ENCODE measurements at places on chromosomes 4 and X. TPM values are rescaled to one million over a fixed set of nuclear protein-coding genes. Genes with fewer than 3 reads are reported as not detected.

DNA sequence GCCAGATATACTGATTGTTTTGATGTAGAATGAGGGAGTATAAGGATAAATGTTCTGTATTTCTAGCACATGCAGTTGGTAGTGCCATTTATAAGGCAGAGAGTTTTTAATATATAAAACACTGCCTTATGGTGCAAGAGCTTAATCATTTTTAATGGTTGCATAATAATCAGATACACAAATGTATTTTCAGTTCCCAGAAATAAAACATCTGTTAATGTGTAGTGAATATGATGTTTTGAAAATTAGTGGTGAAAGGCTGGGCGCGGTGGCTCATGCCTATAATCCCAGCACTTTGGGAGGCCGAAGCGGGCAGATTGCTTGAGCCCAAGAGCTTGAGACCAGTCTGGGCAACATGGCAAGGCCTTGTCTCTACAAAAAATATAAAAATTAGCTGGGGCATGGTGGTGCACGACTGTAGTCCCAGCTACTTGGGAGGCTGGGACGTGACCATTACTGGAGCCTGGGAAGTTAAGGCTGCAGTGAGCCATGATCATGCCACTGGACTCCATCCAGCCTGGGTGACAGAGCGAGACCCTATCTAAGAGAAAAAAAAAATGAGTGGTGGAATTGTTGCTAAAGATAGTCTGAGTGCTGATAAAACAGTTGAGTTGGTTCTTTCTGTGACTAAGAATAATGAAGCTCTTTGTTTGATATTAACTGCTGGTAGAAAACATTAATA lies 29.3 kb downstream of the CLCN3 start:
- DNase-seq: no peak

CT55 gene
- total RNA-seq: not detected

GRCh38 chr4:26692014-26692726 lies 108.3 kb downstream of the TBC1D19 start:
- DNase-seq: no peak

- no peak for DNase-seq
These were observed 38.0 kb downstream of the CTBP1 start for GRCh38 chr4:1210971-1211370.

GRCh38 chr4:24774452-24774851 lies 20.9 kb upstream of the SOD3 start:
- no peak for DNase-seq

GRCh38 chr4:1379351-1379781 lies 26.9 kb downstream of the NKX1-1 start:
- no peak for DNase-seq

- DNase-seq: no peak
These were observed 369.1 kb upstream of the CLNK start for GRCh38 chr4:11053601-11054220.

- DNase-seq: no peak
These were observed 339.5 kb upstream of the DIPK2B start for GRCh38 chrX:45540181-45540580.

- no peak for DNase-seq
These were observed 24.4 kb upstream of the PDE5A start for GRCh38 chr4:119652998-119653397.

KIF4A gene
- 40.5 TPM for total RNA-seq

DNA sequence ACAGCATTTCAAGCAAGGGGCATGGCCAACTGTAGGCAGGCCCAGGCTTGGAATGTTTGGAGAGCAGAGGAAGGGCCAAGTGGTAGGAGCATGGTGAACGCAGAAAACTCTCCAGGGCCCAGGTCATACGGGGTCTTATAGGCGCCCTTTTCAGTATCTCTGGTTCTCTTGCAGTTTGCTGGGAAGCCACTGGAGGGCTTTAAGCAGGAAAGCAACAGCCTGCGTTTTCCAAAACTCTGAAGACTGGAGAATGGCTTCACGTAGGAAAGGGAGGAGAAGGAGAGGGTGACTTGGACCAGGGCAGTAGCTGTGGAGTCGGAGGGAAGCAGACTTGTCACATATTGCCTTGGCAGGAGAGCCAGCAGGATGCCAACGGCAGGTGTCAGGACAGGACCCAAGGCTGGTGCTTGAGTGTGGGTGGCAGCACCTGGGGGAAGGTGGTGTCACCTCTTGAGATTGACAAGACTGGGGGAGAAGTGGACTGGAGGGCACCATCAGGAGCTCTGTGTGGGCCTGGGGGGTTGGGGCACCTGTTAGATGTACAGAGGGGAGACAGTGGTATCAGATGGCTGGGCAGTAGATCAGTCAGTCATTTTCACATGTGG lies 21.9 kb downstream of the TKTL1 start:
- DNase-seq: no peak

GRCh38 chrX:154490021-154490413 lies 412 bp downstream of the SLC10A3 start:
- DNase-seq: peak; percentile 22

GRCh38 chr4:175671491-175671934 lies 140.6 kb downstream of the GPM6A start:
- DNase-seq: no peak

LDOC1 gene
- total RNA-seq: 8.0 TPM

FRMD7 gene
- not detected for total RNA-seq

DNA sequence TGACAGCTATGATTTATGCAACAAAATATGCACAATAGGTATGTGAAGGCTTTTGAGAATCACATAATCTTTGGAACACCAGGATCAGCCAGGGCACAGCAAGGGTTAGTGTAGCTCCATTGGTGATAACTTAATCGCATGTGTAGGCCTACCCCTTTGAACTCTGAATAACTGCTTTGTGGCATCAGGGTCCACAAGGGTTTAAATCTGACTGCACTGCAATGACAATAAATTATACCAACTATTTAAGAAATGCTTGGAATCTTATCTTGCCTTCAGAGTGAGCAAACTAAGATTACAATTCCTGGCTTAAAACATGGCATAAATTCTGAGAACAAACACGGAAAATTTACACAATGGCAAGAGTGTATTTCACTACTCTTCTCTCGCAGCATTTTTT lies 245.8 kb downstream of the FBXO8 start:
- DNase-seq: no peak

FGA gene
- not detected for total RNA-seq

TEC gene
- total RNA-seq: 1.1 TPM

GRCh38 chr4:114879916-114880669 lies 233.3 kb downstream of the NDST4 start:
- DNase-seq: no peak

GRCh38 chrX:45775468-45775867 lies 574.8 kb upstream of the DIPK2B start:
- DNase-seq: no peak

ZNF157 gene
- 0.42 TPM for total RNA-seq

- no peak for DNase-seq
These were observed 832.7 kb upstream of the INTU start for GRCh38 chr4:126799971-126800574.

PRKG2 gene
- total RNA-seq: 0.15 TPM

CT45A5 gene
- not detected for total RNA-seq

DSPP gene
- not detected for total RNA-seq

DNA sequence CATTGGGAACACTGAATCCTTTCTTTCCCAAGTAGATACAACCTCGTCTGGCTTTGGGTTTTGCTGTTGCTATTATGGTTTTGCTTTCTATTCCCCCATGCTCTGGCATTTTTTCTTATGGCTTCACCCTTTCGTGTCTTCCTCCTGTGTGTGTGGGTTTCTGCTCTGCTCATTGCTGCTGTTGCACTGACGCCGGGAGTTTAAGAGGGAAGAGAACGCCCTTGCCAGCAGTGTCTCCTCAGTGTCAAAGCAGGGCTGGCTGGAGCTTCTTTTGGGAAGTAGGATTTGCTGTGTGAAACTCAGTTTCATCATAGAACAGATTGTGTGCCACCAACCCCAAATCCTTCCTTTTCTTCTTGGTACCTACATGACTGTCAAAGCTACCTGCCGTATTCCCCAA lies 63.7 kb downstream of the CLDN22 start:
- DNase-seq: no peak

DNA sequence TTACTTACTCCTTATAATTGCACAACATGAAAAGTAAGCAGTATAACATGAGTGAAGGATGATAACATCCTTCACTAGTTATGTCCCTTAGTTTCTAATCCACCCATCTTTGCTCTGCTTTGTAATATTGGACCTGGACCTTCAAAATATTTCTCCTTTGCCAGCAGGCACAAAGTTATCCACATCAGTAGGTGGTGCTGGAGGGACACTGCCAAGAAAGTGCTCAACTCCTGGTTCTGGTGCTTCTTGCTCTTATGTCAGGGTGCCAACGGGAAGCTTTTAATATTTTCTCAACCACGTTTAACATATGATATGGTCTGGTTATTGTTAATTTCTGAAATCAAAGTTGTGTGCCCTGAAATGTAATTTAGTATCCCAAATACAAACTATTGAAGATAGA lies 49.1 kb downstream of the TMEM165 start:
- DNase-seq: no peak

BEND2 gene
- not detected for total RNA-seq

MAGEA8 gene
- total RNA-seq: not detected

NR0B1 gene
- total RNA-seq: not detected

NPY5R gene
- total RNA-seq: not detected

GRCh38 chr4:86938771-86939520 lies 4.1 kb downstream of the AFF1 start:
- peak; percentile 29 for DNase-seq

PLAC8 gene
- 395 TPM for total RNA-seq

DNA sequence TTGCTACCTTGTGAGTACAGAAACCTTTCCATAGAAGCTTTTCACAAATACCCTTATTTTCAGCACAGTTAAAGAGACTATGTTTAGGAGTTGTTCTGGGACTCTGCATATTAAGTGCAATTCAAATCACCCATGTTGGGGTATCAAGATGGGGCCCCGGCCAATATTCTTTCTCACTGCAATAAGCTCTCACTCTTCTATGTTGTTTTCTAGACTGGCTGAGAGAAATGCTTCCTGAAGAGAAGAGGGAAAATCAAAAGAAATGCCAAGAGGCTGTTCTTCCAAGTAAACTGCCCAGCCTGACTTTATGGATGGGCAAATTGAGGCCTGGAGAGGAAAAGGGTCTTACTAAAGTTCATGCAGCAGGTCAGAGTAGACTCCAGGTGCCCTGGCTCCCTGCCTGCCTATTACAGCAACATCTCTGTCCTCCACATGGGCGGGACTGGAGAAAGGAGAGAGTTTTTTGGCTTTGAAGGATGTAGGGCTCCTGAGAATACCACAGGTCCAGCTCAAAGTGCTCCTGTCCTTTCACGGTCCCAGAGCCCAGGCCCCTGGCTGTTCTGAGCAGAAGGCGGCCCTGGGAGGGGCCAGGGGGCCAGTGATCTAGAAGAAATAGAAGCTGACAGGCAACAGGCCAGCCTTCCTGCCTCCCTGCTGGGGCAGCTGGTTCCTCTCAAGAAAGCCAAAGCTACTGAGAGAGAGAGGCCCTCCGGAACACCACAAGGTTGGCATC lies 745 bp upstream of the IQSEC2 start:
- no peak for DNase-seq

DNA sequence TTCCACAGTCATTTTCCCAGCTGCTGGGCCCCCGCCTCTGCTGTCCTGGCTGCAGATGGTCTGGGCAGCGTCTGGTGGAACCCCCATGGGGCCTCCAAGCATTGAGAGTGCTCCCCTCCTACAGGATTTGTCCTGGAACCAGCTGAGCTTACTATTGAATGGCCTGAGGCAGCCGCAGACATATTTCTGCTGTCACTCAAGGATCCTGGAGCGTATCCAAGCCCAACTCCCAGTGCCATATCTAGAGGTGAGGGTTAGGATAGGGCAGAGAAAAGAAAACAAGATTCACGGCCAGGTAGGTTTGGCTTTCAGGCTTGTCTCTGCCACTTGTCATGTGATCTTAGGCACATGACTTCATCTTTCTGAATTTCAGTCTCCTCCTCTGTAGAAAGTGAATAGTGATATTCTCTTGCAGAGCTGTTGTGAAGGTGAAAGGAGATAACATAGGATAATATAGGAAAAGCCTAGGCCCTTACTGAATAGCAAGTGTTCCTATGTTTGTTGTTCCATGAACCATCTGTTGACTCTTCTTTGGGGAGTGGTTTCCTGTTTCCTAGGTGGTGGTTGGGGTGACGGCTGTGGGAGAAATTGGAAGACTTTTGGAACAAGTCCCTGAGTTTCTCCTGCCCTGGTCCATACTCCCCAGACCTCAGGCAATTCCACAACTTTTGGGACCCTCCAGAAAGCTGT lies 52.3 kb downstream of the SEPSECS start:
- no peak for DNase-seq

DNA sequence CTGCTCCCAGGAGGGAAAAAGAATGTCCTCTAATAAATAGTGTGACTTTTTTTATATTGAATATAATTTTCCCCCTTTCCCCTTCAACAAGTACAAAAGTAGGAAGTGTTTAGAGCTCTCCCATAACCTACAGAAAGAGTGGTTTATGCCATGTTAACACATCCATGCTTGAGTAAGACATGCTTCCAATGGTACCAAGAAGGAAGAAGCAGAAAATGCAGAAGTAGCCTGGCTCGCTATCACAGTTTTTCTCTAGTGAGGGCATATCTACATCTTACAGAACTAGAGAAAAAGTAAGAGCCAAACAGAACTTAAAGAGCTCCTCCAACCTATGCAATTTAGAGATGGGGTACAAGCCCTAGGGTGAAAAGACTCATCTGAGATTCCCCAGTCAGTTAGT lies 82.5 kb downstream of the ARHGEF9 start:
- DNase-seq: no peak

RAB33B gene
- 7.3 TPM for total RNA-seq

- DNase-seq: no peak
These were observed 24.3 kb upstream of the NDNF start for GRCh38 chr4:121096629-121097028.

DNA sequence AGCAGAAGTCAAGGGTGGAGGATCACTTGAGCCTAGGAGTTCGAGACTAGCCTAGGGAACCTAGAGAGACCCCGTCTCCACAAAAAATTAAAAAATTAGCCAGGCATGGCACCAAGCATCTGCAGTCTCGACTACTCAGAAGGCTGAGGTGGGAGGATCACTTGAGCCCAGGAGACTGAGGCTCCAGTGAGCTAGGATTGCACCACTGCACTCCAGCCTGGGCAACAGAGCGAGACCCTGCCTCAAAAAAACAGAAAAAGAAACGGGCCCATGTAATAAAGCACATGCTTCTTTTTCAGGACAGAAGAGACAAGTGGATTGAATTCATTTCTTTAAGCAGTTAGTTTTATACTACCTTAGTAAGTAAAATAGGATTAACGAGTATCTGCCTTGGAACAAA lies 42.0 kb downstream of the ELOVL6 start:
- no peak for DNase-seq

GRCh38 chrX:580030-580429 lies 50.6 kb upstream of the SHOX start:
- no peak for DNase-seq
